ENCODE measurements at places on chromosomes 16 and 17.

DNA sequence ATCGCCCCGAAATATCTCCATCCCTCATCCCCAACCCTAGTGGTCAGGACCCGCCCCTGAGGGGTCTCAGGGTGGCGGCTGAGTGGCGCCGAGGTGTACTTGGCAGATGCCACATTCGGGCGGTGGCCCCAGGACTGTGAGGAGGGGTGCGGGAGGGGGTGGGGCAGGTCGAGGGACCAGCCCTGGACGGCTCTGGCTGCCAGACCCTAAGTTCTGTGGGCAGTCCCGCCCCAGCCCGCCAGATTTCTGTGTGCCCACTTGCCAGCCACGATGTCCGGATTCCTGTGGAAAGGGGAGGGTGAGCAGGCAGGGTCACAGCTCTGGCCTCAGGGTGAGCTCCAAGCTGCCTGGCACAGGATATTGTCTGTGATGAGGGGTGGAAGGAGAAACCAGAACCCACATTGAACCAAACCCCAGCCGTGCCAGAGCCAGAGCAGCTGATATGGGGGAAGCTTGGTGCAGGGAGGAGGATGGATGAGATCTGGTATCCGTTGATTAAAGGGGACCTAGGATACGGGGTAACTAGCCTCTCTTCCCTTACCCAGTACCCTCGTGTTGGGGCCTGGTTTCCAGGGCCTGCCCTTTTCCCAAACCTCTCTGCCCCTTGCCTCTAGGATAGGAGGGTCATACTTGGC is 1.1 kb upstream of the CHAD start:
- DNase-seq: no peak

GRCh38 chr16:68574479-68574878 is 35.4 kb downstream of the ZFP90 start:
- DNase-seq: no peak

- no peak for DNase-seq
These were observed 999.2 kb upstream of the GOT2 start for GRCh38 chr16:59733321-59733720.

GRCh38 chr17:67689534-67690177 is 28.1 kb upstream of the NOL11 start:
- peak; percentile 20 for DNase-seq

GRCh38 chr17:29041571-29041970 is 1.4 kb upstream of the PIPOX start:
- no peak for DNase-seq

DNA sequence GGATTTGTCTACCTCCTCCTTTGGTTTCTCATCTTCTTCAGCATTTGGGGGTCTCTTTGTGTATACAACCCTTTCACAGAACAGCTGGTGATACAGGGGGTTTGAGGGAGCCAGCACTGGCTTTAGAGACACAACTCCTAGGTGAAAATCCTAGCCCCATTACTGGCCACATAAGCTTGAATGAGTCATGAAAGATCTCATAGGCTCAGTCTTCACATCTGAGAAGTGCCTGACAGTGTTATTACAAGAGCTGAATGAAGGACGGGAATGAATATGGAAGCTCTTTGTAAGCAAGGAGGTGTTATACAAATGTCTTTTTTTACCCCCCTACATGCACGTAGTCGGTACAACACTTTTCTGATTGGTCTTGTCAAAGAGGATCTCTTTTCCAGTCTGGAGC is 1.7 kb upstream of the B4GALNT2 start:
- DNase-seq: no peak

DNA sequence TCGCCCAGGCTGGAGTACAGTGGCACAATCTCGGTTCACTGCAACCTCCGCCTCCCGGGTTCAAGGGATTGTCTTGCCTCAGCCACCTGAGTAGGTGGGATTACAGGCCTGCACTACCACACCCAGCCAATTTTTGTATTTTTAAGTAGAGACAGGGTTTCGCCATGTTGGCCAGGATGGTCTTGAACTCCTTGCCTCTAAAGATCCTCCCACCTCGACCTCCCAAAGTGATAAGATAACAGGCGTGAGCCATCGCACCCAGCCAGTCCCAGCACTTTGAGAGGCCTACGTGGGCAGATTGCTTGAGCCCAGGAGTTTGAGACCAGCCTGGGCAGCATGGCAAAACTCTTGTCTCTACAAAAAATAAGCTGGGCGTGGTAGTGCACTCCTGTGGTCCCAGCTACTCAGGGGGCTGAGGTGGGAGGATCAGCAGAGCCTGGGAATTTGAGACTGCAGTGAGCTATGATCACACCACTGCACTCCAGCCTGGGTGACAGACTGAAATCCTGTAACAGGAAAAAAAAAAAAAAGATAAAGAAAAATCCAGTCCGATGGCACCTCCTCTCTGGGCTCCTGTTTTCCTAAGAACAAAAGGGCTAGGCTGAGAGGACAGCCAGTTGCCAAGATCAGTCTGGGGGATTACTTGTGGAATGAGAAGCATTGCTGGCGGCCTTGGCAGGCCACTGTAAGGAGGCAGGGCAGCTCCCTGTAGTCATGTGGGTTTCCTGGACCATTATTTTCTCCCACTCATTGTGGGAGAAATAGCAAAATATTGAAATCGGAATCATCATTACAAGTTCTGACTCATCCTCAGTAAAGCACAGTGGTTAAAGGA is 3.0 kb upstream of the PIPOX start:
- DNase-seq: no peak

DNA sequence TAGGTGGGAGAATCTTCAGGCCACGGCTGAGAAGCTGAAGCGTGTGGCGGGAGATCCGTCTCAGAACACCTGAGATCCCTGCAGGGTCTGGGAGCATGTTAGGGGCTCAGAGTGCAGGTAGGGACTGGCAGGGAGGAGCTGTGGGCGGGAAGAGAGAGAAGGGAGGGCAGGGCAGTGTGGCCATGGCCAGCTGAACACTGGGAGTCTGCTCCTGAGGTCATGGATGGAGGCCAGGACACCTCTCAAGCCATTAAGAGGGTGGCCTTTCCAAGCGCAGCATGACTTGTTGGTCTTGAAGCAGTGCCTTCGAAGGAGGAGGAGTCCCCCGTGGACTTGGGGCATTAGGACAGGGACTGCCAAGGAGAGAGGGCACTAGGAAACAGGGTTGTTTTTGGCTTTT is 23.7 kb downstream of the NAA60 start:
- no peak for DNase-seq

DNA sequence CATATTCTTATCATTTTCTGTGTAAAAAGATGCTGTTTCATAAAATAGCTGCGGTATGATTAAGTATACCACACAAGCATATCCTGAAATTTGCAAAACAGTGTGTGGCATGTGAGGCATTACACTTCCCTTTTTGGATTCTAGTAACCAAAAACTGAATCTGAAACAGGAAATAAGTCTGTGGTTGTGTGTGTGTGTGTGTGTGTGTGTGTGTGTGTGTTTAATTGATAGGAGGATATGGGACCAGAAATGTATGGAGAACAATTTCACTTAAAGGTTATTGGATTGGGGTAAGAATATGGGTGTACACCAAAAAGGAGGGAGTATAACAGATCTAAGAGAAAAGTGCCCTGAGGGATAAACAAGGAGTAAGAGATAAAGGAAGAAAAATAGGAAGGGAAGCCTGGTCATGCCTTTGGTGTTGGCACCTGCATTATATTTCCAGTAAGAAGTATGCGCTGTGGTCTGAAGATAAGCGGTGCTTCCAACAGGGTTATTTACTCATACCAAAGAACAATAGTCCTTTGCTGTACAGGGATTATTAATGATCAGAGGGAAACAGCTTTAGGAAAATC is 4.0 kb downstream of the LYRM1 start:
- DNase-seq: no peak

DNA sequence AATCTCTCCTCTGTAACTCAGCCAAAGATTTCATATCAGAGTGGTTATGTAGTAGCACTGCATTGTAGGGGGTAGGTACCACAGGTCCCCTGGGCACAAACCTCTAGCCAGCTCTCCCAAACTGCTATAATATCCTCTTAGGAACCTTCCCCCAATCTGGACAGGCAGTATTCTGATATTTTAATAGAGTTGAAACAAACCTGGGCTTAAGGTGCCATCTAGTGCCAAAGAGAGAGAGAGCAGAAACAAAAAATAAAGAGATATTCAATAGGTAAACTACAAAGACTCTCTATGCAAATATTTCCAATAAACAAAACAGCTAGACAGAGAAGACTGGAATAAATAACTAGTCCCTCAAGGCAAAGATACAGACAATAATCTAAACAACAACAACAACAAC is 1070.0 kb downstream of the CDH11 start:
- DNase-seq: no peak

DNA sequence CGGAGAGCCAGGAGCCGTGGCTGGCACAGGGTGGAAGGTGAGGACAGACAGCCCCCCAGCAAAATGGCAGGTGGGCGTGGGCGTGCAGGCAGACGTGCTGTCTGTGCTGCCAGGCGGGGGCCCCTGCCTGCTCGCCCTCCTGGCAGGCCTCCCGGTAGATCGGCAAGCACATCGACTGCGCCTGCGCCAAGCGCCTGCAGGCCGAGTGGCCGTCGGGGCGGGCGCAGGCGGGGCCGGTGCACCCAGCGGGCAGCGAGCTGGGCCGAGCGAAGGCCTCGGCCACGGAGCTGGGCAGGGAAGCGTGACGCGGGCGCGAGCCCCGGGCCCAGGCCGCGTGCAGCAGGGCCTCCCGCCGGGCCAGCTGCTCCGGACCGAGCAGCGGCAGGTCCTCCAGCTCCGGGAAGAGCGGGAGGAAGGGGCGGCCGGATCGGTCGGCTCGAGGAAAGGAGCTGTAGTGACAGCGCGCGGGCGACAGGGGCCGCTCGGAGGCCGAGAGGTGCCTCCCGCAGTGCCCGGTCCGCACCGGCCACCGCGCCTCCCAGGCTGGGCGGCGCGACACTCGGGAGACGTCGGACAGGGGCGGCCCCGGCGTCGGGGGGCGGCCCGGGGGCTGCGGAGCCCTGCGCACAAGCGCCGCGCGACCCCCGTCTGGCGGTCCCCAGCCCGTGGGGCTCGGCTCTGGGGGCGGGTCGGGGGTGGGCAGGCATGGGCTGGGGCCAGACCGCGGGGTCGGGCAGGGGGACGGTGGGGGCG is 16.9 kb downstream of the GRIN2C start:
- DNase-seq: no peak

DNA sequence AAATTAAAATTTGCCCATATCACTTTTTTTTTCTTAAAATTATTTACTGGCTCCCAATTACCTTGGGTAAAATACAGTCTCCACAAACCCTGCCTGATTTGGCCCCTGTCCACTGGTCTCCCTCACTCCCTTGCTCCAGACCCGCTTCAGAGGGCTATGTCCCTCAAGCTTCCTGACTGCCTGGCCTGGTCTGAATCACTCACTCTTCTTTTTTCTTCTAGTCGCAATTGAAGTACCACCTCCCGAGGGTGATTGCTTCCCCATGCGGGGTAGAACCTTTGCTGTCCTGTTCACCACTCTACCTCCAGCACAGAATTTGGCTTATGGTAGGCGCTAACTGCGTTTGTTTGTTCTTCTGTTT is 598 bp upstream of the PGAP3 start:
- DNase-seq: no peak
